Stimulated activated CD4-positive, alpha-beta T cell treated with anti-CD3 and anti-CD28 coated beads, TNF-alpha, amount 100 ng/mL, for 4 hours (primary cell): ENCODE measurements at places on chromosomes 3 and 15.

DNA sequence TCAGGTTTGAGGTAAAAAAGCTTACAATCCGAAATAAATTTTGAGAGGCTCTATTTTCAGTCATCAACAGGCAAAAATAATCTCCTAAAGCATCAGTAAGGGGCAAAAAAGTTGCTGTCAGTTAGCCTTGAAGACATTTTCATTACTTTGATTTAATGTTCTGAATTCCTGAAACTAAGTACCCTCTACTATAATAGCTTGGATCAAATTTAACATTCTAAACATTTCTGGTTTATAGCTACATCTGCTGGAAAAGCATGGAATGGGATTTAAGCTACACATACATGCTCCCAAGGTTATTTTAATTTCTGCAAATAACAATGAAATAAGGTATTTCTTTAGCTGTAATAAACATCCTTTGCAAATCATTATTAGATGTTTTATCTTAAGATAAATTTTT, 245.4 kb downstream of the ULK4 start:
- no peak for DNase-seq

DNA sequence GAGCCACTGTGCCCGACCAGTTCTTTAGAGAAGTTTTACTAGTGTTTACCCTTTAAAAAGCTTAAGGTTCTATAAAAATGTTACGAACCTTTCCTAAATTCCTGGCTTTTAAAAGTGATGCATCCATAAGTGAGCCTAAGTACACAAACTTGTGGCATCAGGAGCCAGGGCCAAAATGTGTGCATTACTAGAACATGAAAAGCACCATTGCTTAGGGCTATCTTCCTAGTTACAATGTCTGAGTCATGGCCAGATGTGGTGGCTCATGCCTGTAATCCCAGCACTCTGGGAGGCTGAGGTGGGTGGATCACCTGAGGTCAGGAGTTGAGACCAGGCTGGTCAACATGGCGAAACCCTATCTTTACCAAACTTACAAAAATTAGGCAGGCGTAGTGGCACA, 39.9 kb downstream of the LEO1 start:
- no peak for DNase-seq

GRCh38 chr15:65819563-65819960, 27.5 kb upstream of the DENND4A start:
- no peak for DNase-seq

- no peak for DNase-seq
Measured at GRCh38 chr3:188918093-188918492, 253.7 kb upstream of the TPRG1 start.
